PC-9 (cell line): ENCODE measurements at places on chromosomes 2 and 18. TPM values are rescaled to one million over a fixed set of nuclear protein-coding genes. Genes with fewer than 3 reads are reported as not detected.

DNA sequence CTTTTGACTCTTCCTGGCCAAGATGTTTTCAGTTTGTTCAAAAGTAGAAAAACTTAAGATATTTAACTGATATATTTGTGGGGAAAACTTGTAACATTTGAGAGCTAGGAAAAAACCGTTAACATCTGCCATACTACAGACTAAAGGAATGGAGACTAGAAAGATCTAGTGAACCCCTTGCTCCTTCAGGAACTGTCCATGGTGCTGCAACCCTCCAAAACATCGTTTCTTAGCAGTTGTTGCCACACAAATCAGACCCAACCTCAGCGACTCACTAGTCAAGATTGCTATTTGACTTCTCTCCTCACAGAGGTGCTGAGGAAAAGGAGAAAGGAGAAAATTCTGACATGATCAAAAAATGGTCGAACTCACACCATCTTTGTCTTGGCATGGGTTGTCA lies 393.8 kb upstream of the LYPD1 start:
- H3K36me3 ChIP-seq, result no peaks in the 10 kb centered on the region
- no peak overlapping the region for H3K4me3 ChIP-seq
- no peak for DNase-seq
- H3K4me1 ChIP-seq, result no peaks in the 10 kb centered on the region

GRCh38 chr2:229033816-229034215 lies 237.3 kb downstream of the PID1 start:
- no peak overlapping the region for H3K27ac ChIP-seq
- no peak overlapping the region for H3K4me3 ChIP-seq
- no peak for DNase-seq
- H3K4me1 ChIP-seq, result no peaks in the 10 kb centered on the region

DNA sequence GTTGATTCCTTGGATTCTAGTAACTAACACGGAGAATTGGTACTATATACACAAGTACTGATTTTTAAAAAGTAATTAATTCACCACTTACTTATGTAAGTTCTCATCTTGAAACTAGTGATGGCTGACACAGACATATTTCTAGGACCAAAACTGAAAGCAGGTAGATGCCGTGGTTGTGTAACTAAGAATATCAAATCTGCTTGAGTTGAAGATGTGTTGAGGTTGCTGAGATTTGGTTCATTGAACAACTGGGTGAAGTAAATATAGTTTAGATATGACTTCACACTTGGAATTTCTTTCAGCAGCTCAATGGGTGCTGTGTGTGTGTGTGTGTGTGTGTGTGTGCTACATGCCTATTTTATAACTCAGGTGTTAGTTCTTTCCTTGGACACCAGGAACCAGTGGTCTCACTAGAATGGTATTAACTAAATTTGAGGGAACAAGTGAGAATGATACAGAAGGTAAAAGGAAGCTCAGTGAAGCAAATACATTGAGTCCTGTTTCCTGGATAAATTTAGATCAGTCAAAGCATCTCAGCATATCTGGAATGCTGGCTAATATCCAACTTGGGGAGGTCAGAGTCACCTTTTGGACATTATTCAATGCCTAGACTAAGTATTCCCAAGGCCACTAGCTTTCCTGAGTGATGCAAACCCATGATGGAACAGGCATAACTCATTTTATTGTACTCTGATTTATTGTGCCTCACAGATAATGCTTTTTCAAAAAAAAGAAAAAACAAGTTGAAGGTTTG lies 110.7 kb upstream of the ZEB2 start:
- peaks cover 4% of the 10 kb centered on the region for H3K4me1 ChIP-seq
- no peaks in the 10 kb centered on the region for H3K27me3 ChIP-seq
- no peak for DNase-seq
- H3K36me3 ChIP-seq, result no peaks in the 10 kb centered on the region
- H3K27ac ChIP-seq, result no peak overlapping the region

GRCh38 chr2:25929789-25930473 lies 51.6 kb upstream of the ASXL2 start:
- no peaks in the 10 kb centered on the region for H3K36me3 ChIP-seq
- H3K27ac ChIP-seq, result no peak overlapping the region
- no peaks in the 10 kb centered on the region for H3K4me1 ChIP-seq
- DNase-seq, result no peak
- no peaks in the 10 kb centered on the region for H3K27me3 ChIP-seq

DNA sequence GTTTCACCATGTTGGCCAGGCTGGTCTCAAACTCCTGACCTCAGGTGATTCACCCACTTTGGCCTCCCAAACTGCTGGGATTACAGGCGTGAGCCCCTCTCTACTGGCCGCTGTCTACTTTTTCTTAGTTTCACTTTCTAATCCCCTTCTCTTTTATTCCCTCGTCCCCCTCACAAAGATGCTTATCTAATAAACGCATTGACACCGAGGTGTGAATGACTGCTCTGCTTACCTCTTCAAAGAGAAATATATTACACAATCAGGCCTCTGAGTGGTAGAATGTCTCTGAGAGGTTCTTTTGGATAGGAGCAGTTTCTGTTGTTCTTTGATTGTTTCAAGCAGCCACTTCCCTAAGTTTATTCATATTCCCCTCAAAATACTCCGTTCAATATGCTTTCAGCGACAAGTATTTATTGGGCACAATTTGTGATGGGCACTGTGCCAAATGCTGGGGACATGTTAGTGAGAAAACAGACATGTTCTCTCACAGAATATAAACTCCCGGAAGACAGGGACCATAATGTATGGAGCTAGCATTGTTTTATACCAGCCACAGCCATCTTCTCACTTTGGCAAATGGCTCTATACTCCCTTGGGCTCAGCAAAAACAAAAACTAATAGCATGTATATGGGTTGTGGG lies 34.7 kb upstream of the RAPH1 start:
- no peaks in the 10 kb centered on the region for H3K27me3 ChIP-seq
- H3K27ac ChIP-seq, result no peak overlapping the region

Gene CCDC178
- total RNA-seq, result not detected in 2 replicates

Gene DTNA
- total RNA-seq, result not detected in 2 replicates
